Activated CD4-positive, alpha-beta T cell treated with anti-CD3 and anti-CD28 coated beads, Interleukin-2, amount 50 U/mL, for 24 hours (primary cell): ENCODE measurements at places on chromosomes 13 and 19.

- no peak for DNase-seq
Measured at GRCh38 chr19:31894451-31894850, 451.0 kb upstream of the ZNF507 start.

GRCh38 chr13:25872481-25873241, 179.2 kb downstream of the SHISA2 start:
- DNase-seq, result no peak

GRCh38 chr19:33469171-33470039, 52.2 kb downstream of the PEPD start:
- DNase-seq, result no peak

DNA sequence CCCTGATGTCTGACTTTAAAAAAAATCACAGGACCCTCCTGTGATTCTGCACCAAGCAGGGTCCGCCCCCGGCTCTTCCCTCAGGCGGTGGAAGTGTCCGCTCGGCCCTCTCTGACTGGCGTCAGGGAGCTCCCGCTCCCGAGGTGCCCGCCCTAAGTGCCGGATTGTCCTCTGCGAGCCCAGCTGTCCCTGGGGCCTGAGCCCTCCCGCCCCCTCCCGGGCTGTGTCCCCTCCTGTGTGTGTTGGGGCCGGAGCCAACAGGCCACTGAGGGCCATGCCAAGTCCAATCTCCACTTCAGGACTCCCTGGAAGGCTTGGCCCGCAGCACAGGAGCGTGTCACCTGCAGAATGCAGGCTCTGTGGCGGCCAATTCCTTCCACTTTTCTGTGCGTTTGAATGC, 25.4 kb downstream of the MAP2K2 start:
- no peak for DNase-seq

GRCh38 chr13:33611121-33611805, 206.7 kb upstream of the RFC3 start:
- DNase-seq, result no peak

DNA sequence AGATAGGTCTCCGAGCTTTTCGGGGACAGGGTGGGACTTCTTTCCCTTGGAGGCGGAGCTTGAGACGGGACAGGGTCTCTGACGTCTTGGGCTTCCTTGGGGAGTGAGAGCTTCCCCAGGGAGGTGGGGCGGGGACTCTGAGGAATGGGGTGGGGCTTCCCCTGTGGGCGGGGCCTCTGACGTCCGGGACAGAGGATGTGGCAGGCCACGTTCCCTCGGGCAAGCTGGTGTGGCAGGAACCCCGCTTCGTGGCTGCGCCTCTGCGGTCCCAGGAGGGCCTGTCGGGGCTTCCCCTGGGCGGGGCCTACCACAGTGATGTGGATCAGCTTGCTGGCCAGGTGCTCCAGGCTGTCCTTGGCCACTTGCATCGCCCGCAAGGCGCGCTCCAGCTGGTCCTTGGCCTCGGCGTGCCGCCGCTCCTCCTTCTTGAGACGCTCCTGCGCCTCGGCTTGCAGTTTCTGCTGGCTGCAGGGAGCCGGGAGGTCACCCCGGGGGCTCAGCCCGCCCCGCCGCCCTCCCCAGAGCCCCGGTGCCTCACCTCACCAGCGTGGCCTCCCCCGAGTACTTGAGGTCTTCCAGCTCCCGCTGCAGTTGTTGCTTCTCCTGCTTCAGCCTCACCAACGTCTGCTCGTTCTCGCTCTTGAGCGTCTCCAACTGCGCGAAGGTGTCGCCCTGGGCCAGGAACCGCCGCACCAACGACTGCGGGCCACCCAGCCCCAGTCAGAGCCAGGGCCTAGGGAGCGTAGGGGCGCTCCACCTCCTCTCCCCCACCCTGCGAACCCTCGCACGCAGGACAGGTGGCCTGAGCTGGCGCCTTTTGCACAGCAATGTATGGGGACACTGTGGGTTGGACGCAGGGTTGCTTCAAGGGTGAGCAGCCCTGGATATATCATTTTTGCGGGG, 3.3 kb upstream of the RGL3 start:
- DNase-seq, result peak; percentile 22

GRCh38 chr13:47632311-47632710, 368.8 kb downstream of the SUCLA2 start:
- no peak for DNase-seq

DNA sequence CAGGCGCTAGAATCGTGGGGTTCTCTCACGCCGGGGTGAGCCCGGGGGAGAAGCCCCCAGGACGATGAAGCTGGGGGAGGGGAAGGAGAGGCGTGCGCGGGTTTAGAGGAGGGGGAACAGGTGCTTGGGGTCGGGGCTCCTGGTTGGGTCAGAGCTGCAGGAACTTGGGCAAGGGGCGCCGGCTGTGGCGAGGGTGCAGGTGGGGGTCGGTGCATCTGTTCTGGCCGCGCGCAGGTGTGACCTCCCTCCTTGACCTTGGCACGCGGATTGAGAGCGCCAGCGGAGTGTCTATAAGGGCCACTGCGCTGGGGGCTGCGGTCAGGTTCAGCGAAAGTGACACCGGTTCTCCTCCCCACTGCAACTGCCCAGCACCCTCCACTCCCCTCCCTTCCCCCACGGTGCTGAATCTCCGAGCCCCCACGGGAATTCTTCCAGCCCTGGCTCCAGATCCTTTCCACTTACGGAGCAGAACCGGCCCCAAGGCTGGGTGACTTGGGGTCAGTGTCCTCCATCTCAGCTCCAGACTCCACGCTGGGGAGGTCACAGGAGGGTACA, 618 bp downstream of the TMEM38A start:
- DNase-seq, result peak; percentile 1

DNA sequence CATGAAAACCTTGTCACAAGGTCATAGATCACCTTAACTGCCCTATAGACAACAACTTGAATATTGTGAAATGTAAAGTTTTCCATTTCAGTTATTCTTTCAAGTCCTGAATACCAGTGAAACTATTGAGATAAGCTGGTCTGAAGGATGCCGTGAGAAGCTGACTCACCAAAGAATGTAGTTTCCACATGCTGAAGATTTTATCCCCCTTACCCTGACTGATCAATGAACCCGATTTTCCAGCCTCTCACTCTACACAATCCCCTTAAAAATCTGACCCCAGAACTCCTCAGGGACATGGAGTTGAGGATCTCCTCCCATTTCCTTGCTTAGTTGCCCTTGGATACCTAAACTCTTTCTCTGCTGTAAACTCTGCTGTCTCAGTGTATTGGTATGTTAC, 67.5 kb downstream of the POSTN start:
- no peak for DNase-seq

GRCh38 chr13:43573802-43574514, 212.8 kb downstream of the ENOX1 start:
- DNase-seq, result no peak

DNA sequence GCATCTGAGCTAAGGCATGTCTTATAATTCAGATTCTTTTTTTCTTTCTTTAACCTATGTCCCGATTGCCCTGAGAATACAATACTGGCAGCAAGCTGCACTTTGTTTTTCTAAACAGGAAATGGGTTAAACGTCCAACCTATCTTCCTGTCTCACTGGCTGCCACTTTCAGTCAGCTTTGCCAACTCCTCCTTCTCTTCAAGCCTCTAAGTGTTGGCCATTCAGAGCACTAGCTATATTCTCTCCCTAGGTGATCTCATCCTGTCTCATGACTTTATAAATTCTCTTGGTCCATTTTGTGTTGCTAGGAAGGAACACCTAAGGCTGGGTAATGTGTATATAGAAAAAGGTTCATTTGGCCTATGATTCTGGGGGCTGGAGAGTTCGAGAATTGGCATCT, 109.5 kb upstream of the TSC22D1 start:
- no peak for DNase-seq

DNA sequence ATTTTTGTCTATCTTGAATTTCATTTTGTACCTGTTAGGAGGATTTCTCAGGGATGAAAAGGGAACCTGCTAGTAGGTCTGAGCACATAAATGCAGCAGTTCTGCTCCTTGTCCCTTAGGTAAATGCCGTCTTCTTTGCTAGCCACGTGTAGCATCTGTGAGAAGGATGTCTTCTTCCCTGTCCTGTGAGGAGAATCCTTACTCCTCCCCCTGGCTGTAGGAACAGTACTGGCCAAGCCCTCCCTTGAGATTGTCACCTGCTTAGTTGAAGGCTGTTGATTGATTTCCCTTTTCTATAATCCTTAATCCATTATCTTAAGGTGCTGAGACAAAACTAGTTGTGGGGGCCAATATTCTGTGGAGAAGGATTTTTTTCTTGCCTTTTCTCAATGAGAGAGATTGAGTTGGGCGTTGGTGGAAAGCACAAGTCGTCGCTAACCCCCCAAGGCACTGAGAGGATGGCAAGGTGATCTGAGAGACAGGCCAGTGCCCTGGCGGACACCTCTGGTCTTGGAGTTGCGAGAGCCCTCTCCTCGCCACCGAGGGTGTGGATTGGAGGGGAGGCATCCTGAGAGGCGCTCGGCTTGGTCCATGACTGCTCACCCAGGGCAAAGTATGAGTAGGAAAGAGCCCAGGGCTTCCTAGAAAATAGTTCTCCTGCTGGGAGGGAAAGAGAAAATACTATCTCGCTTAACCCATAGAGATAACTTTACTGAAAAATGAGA, 216.7 kb downstream of the ATP8A2 start:
- no peak for DNase-seq

GRCh38 chr13:26679411-26680122, 81.0 kb downstream of the GPR12 start:
- DNase-seq, result no peak

DNA sequence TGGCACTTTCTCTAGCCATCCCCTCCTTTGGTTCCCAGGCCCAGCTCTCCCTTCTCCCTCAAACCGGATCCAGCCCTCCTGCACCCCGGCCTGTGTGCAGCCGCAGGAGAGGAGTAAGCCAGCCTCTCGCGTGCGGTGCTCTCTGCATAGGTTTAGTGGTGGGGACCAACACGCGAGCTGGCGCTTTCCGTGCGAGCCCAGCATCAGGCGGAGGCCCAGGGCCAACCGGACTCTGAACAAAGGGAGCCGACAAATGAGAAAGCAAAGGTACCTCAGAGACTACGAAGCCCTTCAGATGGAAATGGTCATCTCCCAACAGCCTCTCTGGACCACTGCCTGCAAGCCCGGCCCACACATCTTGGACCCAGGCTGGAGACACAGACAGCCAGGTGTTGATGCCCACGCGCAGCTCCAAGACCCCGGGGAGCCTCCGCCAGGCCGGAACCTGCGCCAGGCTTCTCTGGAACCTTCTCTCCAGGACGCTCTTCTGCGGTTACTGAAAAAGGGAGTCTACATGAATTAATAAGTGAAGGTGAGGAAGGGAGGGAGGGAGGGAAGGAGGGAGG, 16.5 kb upstream of the LATS2 start:
- DNase-seq, result no peak

GRCh38 chr13:112651311-112651710, 38.5 kb upstream of the ATP11A start:
- no peak for DNase-seq

- no peak for DNase-seq
Measured at GRCh38 chr13:108407495-108407894, 138.0 kb downstream of the TNFSF13B start.

DNA sequence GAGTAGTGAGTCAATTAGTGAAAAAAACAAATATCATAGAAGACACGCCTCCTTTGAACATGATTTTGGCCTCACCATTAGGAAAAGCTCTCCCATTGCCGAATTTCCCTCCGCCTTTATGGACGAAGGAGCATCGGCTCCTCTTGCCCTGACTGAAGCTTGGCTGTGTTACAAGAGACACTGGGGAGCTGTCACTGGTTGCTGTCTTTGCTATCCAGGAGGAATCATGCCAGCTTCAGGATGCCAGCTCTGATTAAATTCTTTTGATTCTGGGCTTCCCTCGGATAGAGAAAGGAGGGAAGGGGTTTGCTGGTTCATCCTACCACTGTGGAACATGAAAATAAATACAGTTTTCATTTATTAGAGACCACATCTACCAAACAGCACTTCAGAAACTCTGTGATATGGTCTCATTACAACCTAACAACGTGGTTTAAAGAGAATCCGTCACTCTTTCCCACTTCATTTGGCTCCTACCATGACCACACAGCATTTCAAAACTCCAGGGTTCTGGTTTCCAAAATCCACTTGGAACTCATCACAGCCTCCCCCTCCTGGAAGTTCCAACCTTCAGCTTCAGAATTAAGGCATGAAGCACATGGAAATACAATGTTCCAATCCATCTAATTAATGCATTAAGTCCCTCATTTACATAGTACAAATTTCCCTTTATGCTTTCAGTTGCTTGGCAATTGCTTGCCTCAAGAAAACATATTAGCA, 446.0 kb downstream of the EFNB2 start:
- no peak for DNase-seq

DNA sequence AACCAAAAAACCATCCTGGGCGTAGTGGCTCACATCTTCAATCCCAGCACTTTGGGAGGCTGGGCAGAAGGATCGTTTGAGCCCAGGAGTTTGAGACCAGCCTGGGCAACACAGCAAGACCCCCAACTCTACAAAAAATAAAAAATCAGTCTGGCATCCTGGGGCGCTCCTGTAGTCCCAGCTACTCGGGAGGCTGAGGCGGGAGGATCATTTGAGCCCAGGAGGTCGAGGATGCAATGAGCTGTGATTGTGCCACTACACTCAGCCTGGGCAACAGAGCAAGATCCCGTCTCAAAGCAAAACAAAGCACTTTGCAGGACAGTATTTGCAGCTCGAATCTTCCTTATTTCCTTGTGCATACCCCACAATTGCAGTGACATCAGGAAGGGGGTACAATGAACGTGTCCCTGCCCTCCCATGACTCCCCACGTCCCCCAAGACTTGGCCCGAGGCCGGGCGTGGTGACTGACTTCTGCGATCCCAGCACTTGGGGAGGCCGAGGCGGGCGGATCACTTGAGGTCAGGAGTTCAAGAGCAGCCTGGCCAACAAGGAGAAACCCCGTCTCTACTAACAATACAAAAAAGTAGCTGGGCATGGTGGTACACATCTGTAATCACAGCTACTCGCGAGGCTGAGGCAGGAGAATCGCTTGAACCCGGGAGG, 870 bp downstream of the NDUFB7 start:
- DNase-seq, result no peak

DNA sequence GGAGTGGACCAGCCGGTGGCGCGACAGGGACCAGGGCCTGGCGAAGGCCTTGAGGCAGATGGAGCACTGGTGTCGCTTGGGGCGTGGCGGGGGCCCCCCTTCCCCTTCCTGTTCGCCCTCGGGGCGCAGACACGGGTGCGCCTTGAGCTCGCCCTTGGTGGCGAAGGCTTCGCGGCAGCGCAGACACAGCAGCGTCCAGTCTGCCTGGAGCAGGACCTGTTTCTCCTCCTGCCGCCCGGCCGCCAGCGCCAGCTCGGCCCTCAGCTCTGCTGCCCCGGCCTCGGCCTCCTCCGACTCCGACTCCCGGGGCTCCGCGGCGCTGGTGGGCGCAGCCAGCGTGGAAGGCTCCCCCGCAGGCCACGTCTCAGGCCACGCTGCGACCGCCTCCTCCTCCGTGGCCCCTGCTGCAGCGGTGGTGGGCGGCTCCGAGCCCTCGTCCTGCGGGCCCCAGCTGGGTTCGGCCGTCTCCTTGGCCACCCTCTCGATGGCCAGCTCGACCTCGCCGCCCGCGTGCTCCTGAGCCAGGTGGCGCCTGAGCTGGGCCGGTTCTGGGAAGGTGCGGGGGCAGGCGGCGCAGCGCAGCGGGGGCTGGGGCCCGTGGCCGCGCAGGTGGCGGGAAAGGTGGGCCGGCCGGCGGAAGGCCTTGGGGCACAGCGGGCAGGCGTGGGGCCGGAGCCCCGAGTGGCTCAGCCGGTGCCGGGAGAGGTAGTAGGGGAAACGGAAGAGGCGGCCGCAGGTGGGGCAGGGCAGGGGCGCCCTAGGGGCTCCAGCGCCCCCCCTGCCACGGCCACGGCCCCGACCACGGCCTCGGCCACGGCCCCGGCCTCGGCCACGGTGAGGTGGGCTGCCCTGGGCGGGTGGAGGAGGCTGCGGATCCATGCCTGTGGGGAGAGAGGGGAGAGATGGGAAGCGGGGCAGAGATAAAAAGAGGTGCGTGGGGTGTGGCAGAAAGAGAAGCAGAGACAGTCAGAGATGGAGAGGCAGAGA, 1.6 kb downstream of the ZNF579 start:
- no peak for DNase-seq

- no peak for DNase-seq
Measured at GRCh38 chr13:59112221-59112718, 1051.5 kb downstream of the DIAPH3 start.
